Left lung (tissue), 14 donors: ENCODE measurements at places on chromosomes 11 and 22. TPM values are rescaled to one million over a fixed set of nuclear protein-coding genes. Genes with fewer than 3 reads are reported as not detected.
A peak's percentile ranks its signal among the peaks of the same experiment; 100 is the strongest.

GRCh38 chr22:19875531-19876313 is 21.0 kb upstream of the GNB1L start:
- H3K4me1 ChIP-seq: peaks cover 16% of the 10 kb centered on the region
- H3K27ac ChIP-seq: no peak overlapping the region
- peak; percentile 31 for DNase-seq
- no peaks in the 10 kb centered on the region for H3K27me3 ChIP-seq
- H3K36me3 ChIP-seq: peaks cover 28% of the 10 kb centered on the region

GRCh38 chr11:46360878-46361277 is 13.6 kb downstream of the DGKZ start:
- peak overlapping the region; percentile 38 for H3K4me3 ChIP-seq
- H3K27ac ChIP-seq: peak overlapping the region; percentile 72
- no peaks in the 10 kb centered on the region for H3K27me3 ChIP-seq
- peaks cover 88% of the 10 kb centered on the region for H3K4me1 ChIP-seq

OR51B5 gene
- 0.41 TPM for total RNA-seq

DNA sequence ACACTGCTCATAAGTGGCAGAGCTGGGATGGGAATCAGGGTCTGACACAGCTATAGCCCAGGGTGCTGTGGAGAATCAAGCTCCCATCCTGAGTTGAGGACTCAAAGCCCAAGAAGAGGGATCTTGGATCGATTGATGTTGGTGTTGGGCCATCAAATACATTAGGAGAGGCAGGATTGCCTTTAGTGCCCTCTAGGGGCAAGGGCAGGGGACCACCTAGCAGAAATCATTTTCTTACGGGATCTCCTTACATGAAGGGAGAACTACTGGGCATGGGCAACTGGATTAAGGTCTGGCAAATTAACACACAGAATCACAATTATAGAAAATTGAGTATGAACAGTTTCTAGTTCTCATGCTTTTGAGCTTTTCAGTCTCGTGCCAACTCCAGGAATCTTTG is 24.9 kb upstream of the EMSY start:
- DNase-seq: no peak
- no peak overlapping the region for H3K4me3 ChIP-seq
- no peak overlapping the region for H3K27ac ChIP-seq
- no peaks in the 10 kb centered on the region for H3K27me3 ChIP-seq

- no peaks in the 10 kb centered on the region for H3K27me3 ChIP-seq
- H3K27ac ChIP-seq: no peak overlapping the region
- H3K4me1 ChIP-seq: no peaks in the 10 kb centered on the region
- no peak overlapping the region for H3K4me3 ChIP-seq
- no peak for DNase-seq
These were observed 95.5 kb upstream of the TENM4 start for GRCh38 chr11:79536155-79536917.

DNA sequence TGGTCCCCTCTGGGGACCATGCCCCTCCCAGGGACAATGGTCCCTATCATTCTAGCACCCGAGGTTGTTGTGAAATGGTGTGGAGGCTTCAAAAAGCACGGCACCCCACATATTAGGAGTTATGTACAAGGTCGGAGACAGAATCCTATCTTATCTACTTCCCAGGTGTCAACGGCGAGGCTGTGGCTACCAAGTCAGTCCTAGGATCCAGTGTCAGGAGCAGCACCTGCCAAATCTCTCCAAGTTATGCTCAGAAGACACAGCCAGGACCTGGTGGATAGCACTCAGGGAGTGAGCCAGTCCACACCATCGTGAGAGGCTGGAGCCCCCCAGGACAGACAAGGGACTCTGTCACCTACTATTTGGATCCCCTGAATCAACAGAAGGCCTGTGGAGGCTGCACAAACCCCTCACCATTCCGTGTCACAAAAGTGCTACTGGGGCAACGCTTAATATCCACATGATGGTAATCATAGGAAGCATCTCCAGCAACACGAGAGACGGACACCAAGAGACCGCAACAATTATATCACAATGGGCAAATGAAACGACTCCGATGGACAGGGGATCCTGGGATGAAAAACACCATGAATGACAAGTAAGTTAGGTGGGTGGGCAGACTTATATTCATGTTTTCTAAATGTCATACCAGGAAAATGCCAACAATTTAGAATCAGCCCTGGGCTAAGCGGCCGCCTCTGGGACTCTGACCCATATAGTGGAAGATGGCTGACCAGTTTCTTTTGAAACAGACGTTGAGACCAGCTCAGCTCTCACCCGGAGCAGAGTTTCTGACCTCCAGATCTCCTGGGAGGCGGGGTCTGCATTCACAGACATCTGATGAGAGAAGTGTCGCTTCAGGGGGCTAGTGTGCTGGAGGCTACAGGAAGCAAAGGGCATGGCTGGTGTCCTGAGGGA is 108.4 kb downstream of the MED15 start:
- no peaks in the 10 kb centered on the region for H3K36me3 ChIP-seq
- H3K27ac ChIP-seq: no peak overlapping the region
- DNase-seq: no peak
- no peaks in the 10 kb centered on the region for H3K4me1 ChIP-seq

DNA sequence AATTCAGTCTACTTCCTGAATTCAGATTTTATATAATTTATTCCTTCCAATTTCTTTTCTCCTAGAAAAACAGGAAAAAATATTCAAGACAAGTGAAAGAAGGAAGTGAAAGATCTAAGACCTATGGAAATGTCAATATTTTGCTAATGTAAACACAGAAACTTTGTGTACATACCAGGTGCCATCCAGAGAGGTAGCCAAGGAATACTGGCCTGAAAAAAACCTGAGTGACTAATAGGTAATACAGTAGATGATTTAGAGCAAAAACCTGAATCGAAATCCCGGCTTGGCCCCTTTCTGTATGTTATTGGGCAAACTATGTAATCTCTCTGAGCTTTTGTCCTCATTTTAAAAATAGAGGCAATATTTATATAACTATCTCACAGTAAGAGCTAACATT is 59.2 kb upstream of the FSHB start:
- DNase-seq: no peak
- no peaks in the 10 kb centered on the region for H3K36me3 ChIP-seq
- peaks cover 3% of the 10 kb centered on the region for H3K4me1 ChIP-seq
- no peaks in the 10 kb centered on the region for H3K27me3 ChIP-seq

DNA sequence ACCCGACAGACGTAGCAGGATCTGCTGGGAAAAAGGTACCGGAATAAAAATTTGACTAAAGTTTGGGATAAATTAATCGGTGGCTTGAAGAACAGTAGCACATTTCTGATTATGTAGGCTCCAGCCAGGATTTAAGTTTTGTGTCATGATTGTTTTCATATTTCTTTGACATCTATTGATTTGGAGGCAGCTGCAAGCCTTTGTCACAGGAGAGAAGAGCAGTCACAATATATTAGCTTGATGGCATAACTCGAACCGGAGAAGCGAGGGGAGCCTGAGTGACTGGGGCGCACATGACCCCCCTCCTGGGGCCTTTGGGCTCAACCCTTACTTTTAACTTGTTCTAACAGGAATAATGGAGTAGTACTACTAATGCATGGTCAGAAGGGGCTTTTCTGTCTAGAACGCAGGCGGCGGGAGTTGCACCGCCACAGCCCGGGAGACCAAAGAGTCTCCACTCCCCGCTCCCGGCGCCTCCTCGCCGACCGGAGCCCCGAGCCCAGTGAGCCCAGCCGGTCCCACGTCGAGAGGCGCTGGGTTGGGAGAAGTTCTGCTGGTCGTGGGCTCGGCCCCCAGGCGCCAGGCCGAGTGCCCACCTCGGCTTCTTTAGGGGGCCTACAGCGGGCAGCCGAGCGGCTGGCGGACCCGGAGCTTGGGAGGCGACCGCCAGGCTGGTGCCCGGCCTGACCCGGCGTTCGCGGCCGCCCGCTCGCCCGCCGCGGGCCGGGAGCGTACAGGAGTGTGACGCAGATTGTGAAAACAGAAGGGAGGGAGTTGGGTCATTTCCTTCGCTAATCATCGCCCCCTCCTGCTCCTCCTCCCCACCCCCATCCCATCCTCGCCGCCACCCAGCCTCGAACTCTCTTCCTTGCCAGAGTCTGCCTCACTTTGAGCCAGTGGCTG is 15.7 kb upstream of the PAX6 start:
- no peak overlapping the region for H3K27ac ChIP-seq
- no peak overlapping the region for H3K4me3 ChIP-seq
- no peaks in the 10 kb centered on the region for H3K4me1 ChIP-seq
- peak; percentile 61 for DNase-seq
- H3K27me3 ChIP-seq: peaks cover 94% of the 10 kb centered on the region

GRCh38 chr11:119726150-119726553 is 2.8 kb downstream of the NECTIN1 start:
- H3K36me3 ChIP-seq: no peaks in the 10 kb centered on the region
- H3K27ac ChIP-seq: no peak overlapping the region
- DNase-seq: peak; percentile 33
- no peak overlapping the region for H3K4me3 ChIP-seq

DNA sequence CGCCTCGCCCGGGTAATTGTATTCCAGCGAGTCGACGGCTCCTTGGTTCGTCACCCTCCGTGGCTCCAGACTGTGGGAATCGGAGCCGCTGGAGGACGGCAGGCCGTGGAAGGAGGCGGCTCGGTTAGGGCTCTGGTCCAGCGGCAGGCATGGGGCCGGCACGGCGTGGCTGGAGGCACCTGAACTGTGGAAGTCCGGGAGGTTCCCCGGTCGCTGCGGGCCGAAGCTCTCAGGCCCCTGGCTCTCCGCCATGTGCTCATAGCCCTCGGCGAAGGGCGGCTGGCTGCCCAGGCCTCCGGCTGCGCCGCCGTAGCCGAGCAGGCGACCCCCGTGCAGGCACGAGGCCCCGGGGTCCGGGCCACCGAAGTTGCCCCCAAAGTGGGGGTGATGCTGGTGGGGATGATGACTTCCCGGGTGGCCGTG is 1.7 kb downstream of the MN1 start:
- peaks cover 22% of the 10 kb centered on the region for H3K27me3 ChIP-seq
- H3K27ac ChIP-seq: no peak overlapping the region

CRYBB3 gene
- total RNA-seq: not detected

TIMP3 gene
- 277 TPM for total RNA-seq

- H3K36me3 ChIP-seq: no peaks in the 10 kb centered on the region
- H3K27me3 ChIP-seq: no peaks in the 10 kb centered on the region
- peak overlapping the region; percentile 78 for H3K27ac ChIP-seq
- no peak for DNase-seq
These were observed 10.3 kb upstream of the UCP3 start for GRCh38 chr11:74019104-74019738.

DNA sequence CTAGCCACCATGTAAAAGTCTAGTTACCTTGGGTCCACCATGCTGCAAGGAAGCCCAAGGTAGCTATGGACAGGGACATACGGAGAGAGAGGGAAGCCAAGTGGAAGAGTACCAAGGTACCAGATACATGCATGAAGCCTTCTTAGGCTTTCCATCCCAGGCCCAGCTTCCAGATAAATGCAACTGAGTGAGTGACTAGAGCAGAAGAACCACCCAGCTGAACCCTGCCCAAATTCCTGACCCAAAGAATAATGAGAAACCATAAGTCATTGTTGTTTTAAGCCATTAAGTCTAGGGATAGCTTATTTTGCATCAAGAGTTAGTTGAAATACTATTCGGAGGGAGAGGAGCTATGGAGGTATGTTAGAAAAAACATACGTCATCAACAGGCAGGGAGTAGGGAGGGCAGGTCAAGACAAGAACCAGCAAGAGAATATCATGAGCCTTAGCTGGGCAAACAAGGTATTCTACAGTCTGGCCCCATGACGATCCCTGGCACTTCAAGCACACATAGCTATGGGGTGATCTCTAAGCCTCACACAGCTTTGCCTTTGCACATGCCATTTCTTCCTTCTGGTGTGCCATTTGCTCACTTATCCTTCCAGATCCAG is 36.5 kb upstream of the APLNR start:
- DNase-seq: no peak
- H3K4me3 ChIP-seq: no peak overlapping the region

DNA sequence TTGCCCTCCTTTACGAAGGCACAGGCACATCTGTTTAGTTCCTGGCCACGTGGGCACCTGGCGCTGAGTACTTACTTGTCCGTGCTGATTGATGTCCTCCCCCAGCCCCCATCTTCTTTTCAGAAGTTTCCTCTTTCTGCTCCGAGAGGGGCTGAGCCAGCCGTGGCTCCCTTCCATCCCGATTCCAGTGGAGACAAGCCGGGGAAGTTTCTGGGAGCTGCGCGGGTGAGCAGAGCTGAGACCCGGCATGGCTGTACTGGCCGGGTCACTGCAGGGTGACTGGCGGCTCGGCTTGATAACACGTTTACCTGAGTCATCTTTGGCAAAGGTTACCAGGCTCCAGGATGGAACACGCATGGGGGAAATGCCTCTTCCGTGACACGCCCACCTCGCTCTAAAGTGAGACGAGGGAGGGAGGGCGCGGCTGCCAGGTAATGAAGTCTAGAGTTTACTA is 45.4 kb upstream of the ATXN10 start:
- no peak overlapping the region for H3K4me3 ChIP-seq
- peaks cover 8% of the 10 kb centered on the region for H3K4me1 ChIP-seq
- no peak overlapping the region for H3K27ac ChIP-seq
- DNase-seq: peak; percentile 63
- peaks cover 44% of the 10 kb centered on the region for H3K27me3 ChIP-seq
- H3K36me3 ChIP-seq: no peaks in the 10 kb centered on the region

GRCh38 chr11:15826826-15827225 is 529.5 kb downstream of the SOX6 start:
- DNase-seq: peak; percentile 49
- no peak overlapping the region for H3K4me3 ChIP-seq
- no peaks in the 10 kb centered on the region for H3K27me3 ChIP-seq
- no peaks in the 10 kb centered on the region for H3K4me1 ChIP-seq
- no peak overlapping the region for H3K27ac ChIP-seq

- DNase-seq: peak; percentile 2
- no peak overlapping the region for H3K27ac ChIP-seq
- H3K4me1 ChIP-seq: no peaks in the 10 kb centered on the region
- H3K27me3 ChIP-seq: no peaks in the 10 kb centered on the region
These were observed 46.6 kb downstream of the KCNC1 start for GRCh38 chr11:17781221-17781620.

DNA sequence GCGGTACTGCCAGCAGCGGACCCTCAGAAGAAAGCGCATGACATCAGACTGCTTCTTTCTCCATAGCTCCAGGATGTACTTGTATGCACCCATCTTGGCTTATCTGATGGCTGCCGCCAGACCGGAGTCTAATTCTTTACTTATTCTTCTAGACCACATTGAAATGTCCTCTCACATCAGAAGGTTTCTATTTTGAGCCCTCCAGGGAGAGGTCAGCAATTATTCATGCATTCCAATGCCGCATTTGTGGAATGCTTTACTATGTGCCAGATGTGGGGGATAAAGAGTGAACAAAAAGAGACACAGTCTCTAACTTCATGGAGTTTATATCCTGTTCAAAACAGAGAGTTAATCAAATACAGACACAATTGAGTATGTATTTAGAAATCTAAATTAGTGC is 230.1 kb downstream of the MIAT start:
- H3K4me3 ChIP-seq: no peak overlapping the region
- H3K36me3 ChIP-seq: no peaks in the 10 kb centered on the region
- H3K4me1 ChIP-seq: no peaks in the 10 kb centered on the region
- no peak overlapping the region for H3K27ac ChIP-seq
- no peak for DNase-seq
